ENCODE measurements at places on chromosomes 7 and 10. TPM values are rescaled to one million over a fixed set of nuclear protein-coding genes. Genes with fewer than 3 reads are reported as not detected.

UNCX gene
- not detected for total RNA-seq

IMPDH1 gene
- 58.5 TPM for total RNA-seq

ITIH2 gene
- not detected for total RNA-seq

MYO1G gene
- total RNA-seq, result 0.27 TPM

IKZF1 gene
- not detected for total RNA-seq

EN2 gene
- total RNA-seq, result not detected

METTL27 gene
- 4.7 TPM for total RNA-seq

ACTL6B gene
- not detected for total RNA-seq

SLC16A9 gene
- total RNA-seq, result 1.5 TPM

RAB11FIP2 gene
- 22.0 TPM for total RNA-seq

CPSF4 gene
- 26.5 TPM for total RNA-seq

AOAH gene
- not detected for total RNA-seq

SLC25A40 gene
- 20.5 TPM for total RNA-seq

NPM3 gene
- 105 TPM for total RNA-seq

FFAR4 gene
- total RNA-seq, result not detected

CARD11 gene
- 10.1 TPM for total RNA-seq

ADAM8 gene
- 0.13 TPM for total RNA-seq

CCDC136 gene
- 3.9 TPM for total RNA-seq

BICC1 gene
- total RNA-seq, result 3.9 TPM

AKR1E2 gene
- 2.0 TPM for total RNA-seq

PLEKHS1 gene
- not detected for total RNA-seq

GJD4 gene
- total RNA-seq, result not detected

PHYHIPL gene
- total RNA-seq, result 0.07 TPM

TACC2 gene
- total RNA-seq, result 23.4 TPM

SPRN gene
- not detected for total RNA-seq

RBM28 gene
- 28.5 TPM for total RNA-seq

UCN3 gene
- not detected for total RNA-seq

CADPS2 gene
- total RNA-seq, result 74.7 TPM

ACSM6 gene
- not detected for total RNA-seq

PLCE1 gene
- under 0.01 TPM for total RNA-seq

ABCC2 gene
- total RNA-seq, result 1.1 TPM

FAM25A gene
- not detected for total RNA-seq

CCDC3 gene
- total RNA-seq, result 1.8 TPM

RHBDD2 gene
- 13.3 TPM for total RNA-seq

ANKRD61 gene
- 0.22 TPM for total RNA-seq

PARD3 gene
- total RNA-seq, result 56.2 TPM

BTBD16 gene
- total RNA-seq, result not detected

SCD gene
- 376 TPM for total RNA-seq

ECHS1 gene
- 63.2 TPM for total RNA-seq

AASS gene
- total RNA-seq, result 62.6 TPM

SUFU gene
- total RNA-seq, result 4.5 TPM
